Activated T-helper 17 cell treated with anti-CD3 and anti-CD28 coated beads, Interleukin-2, amount 50 U/mL, for 72 hours (primary cell): ENCODE measurements at places on chromosomes 11 and 22.

DNA sequence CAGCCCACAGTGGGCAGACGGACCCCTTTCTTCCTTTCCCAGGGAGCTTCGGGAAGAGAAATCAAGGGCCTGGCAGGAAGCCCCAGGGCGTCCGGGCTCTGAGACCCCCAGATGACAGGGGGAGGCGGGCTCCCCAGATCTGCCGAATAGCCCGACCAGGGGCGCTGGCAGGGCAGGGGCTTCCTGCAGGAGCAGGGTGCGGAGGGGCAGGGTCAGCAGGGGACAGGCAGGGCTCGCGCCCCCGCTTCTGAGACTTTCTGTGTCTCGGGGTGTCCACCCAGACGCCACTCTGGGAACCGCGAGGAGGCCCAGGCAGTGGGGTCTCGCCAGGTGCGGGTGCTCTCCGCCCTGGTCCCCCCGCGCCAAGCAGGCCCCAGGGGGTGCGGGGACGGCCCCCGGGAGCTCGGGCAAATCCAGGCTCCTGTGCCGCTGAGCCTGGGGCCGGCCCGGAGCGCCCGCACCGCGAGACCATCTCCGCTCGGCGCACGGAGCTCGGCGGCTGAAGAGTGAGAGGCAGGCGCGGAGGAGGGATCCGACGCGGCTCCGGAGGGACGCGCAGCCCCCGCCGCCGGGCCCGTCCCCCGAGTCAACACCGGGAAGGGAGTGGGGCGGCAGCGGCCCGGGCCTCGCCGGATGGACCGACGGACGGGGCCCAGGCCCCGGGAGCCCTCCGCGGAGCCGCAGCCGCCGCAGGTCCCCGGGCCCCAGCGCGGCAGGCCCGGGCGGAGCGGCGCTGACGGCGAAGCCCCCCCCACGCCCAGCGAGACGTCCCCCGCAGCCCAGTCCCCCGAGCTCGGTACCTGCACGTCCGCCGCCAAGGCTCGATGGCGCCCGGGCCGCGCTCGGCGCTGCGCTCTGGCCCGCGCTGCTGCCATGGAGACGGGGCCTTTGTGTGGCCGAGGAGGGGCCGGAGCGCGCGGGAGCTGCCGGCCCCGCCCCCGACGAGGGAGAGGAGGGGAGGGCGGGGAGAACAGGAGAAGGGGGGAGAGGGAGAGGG lies at the start of gene PLXNB2:
PLXNB2 (minus strand) TSS at position 894 of the 997 bp plus-strand sequence. CDS start 17,062 bp downstream, outside the sequence.
- ATAC-seq = peak; percentile 68

DNA sequence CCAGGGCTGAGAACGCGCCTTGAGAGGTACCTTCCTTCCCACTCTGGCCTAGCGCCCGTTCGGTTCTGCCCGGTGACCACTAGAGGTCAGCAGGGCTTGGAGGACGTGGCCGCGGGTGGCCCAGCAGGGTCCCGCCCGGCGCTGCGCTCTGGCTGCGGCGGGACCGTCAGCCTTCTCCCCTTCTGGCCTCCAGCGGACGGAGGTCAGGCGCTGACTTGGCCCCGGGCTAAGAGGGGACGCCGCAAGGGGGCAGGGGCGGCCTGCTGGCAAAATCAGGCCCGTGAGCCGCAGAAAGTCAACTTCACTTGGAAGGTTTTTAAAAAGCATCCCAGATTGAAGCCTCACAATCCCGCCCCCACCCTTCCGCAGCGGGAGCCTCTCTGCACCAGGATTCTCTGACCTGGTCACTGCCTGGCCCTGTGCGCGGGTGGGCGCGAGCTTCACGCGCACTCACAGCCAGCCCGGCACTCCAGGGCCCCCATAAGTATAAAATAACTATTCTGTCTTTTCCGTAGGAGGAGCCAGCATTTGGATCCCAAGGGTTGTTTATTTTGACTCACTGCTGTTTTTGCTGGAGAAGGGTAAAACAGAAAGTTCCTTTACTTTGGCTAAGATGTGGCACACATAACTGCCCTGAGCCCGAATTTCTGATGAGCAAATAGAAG lies 23.2 kb upstream of the ZBTB16 start:
- ATAC-seq = peak; percentile 91

GRCh38 chr11:11022125-11022730 lies 164.4 kb upstream of the ZBED5 start:
- no peak for ATAC-seq

- no peak for ATAC-seq
Measured at GRCh38 chr11:44524751-44525201, 40.7 kb upstream of the CD82 start.
